Stimulated activated CD8-positive, alpha-beta memory T cell treated with anti-CD3 and anti-CD28 coated beads, Interleukin-2, amount 100 ng/mL, for 1 hour (primary cell): ENCODE measurements at places on chromosomes 13 and 19.

GRCh38 chr13:100825557-100825956, 151.0 kb upstream of the TMTC4 start:
- DNase-seq, result no peak

GRCh38 chr19:35673121-35673804, 6.9 kb downstream of the UPK1A start:
- no peak for DNase-seq

GRCh38 chr13:26664876-26665275, 95.7 kb downstream of the GPR12 start:
- no peak for DNase-seq

DNA sequence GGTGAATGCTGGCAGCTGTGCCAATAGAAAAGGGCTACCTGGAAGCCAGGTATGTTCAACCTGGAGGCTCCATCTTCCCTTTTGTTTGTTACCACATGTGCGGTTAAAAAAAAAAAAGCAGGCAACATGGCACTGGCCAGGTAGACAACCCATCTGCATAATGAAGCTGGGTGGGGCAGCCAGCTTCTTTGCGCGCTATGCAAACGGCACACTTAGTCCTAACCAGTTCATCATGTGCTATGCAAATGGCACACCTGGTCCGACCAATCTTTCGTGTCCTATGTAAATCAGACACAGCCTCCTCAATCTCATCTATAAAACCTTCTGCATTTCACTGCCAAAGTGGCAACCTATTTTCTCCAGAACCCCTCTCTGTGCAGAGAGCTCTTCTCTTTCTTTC, 11.3 kb upstream of the IGSF23 start:
- no peak for DNase-seq
